ENCODE measurements at places on chromosomes 3 and 15.

DNA sequence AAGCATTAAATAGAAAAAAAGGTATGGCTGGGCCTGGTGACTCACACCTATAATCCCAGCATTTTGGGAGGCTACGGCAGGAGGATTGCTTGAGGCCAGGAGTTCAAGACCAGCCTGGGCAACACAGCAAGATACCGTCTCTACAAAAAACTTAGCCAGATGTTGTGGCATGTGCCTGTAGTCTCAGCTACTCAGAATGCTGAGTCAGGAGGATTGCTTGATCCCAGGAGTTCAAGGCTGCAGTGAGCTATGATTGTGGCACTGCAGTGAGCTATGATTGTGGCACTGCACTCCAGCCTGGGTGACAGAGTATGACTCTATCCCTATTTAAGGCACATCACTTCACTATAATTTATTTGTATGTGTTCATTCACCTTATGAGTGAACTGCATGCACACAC lies 54.3 kb downstream of the SLC4A7 start:
- no peak for DNase-seq

DNA sequence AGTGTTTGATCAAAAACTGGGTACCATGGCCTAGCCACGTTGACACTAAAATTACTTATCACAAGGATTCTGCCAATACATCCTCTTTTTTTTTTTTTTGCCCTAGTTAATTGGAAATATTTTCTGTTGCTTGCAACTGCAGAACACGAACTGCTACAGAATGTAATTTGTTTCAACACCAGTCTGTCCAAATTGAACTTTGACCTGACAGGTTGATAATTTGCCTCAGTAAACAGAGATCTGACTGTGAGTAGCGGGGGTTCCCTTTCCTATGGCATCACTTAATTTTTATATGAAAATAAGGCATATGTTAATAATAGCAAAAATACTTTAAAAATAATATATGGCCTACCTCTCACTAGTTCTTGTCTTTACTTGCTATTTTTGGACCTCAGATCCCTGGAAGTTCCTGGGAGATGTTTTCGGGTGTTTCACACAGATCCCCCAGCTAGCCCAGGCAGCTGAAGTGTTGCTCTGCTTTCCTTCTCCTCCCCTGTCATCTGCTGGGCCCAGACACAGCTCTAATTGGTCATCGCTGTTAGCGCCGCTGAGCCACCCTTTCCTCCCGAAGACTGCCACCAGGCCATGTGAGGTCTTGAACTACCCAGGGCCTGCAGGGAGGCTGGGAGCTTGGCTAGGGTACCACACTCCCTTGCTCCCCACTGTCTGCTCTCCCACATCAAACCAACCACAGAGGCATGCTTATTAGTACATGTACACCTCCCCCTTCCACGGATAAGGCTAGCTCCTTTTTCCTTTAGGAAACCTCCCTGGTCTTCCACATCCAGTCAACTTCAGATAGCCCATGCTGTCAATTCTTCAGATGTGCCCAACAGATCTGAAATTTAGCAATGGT lies 89.8 kb upstream of the RNF7 start:
- DNase-seq, result no peak

GRCh38 chr3:16064642-16065414 lies 109.7 kb upstream of the GALNT15 start:
- DNase-seq, result no peak

- no peak for DNase-seq
These were observed 95.3 kb downstream of the PDZRN3 start for GRCh38 chr3:73529308-73530021.

DNA sequence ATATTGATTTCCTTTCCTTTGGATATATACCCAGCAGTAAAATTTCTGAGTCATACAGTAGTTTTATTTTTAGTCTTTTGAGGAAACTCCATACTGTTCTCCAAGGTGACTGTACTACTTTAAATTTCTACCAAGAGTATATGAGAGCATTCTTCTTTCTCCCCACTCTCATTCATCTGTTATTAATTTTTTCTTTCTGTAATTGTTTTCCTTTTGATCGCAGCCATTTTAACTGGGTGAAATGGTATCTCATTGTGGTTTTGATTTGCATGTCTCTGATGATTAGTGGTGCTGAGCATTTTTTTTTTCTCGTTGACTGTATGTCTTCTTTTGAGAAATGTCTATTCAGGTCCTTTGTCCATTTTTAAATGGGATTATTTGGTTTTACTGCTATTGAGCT lies 18.3 kb upstream of the VGLL3 start:
- no peak for DNase-seq
